ENCODE measurements at places on chromosomes 7 and 10.

- DNase-seq, result no peak
Observed at GRCh38 chr10:122779924-122780323, 65.7 kb downstream of the CUZD1 start.

- no peak for DNase-seq
Observed at GRCh38 chr10:24616536-24616935, 107.2 kb downstream of the ARHGAP21 start.

DNA sequence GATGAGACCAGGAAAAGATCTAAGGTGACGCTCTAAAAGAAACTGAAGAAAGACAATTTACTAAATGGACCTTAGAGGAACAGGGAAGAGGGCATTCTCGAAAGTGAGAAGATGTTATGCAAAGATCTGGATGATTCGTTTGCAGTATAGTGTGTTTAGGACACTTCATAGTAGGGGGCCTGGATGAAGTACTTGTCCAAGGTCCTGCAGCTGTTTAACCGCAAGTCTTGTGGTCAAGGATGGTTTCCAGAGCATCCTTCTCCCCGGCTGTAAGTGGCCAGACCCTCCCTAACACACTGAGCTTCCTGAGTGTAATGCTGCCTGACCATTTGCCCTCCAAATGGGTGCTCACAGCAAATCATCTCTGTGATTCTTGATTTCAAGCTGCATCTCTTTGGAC is 101.6 kb downstream of the XPNPEP1 start:
- no peak for DNase-seq

- DNase-seq, result no peak
Observed at GRCh38 chr7:132138817-132139216, 437.5 kb downstream of the PLXNA4 start.

DNA sequence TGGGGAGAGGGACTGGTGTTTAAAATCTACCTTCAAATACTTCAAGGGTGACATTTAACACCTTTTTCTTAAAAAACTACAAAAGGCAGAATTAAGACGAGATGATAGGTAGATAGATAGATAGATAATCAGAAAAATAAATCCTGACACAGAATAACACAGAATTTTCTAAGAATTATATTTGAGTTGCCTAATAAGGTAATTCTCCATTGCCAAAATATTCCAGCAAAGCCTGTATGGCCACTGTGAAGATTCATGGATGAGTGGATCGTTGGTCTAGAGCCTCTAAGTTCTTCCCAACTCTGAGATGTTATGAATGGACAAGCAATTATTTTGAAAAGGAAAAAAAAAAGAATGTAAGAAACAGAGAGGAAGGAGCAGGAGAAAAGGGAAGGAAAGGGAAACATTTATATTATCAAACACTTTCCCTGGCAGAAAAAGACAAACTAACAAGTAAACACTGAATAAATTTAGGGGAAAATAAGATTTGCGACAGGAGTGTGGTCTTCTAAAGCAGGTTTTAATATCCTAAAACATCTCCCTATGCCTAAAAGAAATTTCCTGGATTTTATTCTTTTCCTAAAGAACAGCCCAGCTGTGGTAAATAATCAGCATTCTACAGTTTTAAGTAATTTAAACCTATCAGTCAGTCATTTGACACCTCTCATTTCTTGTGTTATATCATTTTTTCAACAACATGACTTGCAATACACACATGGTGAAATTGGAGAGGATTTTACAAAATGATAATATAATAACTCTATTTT is 7.5 kb upstream of the CAV2 start:
- DNase-seq, result no peak

- DNase-seq, result no peak
Observed at GRCh38 chr7:33186192-33186591, 56.8 kb downstream of the BBS9 start.

GRCh38 chr7:8200717-8201116 is 61.2 kb downstream of the ICA1 start:
- DNase-seq, result no peak

DNA sequence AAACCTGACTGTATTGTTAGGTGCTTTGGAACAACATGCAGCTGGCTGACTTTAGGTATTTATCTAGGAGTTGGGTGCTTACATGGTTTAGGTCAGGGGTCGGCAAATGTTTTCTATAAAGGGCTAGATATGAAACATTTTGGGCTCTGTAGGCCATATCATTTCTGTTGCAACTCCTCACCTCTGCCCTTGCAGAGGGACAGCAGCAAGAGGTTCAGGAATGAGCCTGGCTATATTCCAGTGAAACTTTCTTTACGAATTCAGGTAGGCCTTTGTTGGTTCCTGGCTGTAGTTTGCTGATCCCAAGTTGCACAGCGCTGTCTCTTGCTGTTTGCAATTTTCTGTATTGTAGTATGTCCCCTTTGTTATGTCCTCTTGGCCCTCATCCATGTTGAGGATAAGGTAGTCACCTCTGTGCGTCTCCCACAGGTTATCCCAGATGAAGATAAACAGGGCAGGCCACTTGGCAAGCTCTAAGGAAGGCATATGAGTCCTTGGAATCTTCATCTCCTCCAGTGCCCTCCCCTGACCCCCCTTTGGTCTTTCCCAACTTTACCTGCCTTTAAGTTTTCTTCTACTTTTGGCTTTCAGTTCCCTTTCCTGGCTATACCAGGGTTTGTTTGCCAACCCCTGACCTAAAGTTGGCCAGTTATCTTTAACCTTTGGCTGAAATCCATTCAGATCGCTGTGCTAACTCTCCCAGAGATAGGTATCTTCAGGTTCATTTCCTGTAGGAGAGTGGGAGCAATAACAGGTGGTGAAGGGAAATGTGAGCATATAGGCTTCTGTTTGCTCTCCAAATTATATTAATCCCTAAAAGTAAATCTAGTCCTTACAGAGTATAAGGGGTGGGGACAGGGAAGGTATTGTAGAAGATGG is 36.1 kb downstream of the SGPL1 start:
- no peak for DNase-seq

- DNase-seq, result no peak
Observed at GRCh38 chr10:127971963-127972615, 65.2 kb downstream of the PTPRE start.

- no peak for DNase-seq
Observed at GRCh38 chr7:76337147-76337546, 21.6 kb downstream of the YWHAG start.

DNA sequence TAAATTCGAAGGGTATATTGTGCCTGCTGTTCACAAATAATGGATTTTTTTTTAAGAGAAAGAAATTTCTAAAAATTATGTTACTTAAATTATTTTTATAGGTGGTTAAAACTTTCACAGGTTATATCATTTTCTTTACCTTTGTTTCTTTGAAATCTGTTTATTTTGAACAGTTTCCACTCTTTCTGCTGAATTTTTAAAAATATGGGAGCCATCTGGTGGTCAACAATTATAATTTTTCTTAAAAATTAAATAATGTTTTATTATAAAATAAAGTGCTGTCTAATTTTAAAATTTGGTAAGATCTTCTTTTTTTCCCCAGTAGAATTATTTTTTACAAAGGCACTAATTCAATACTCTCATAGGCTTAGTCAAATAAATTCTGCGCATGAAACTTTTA is 263.9 kb downstream of the ETV1 start:
- DNase-seq, result no peak

DNA sequence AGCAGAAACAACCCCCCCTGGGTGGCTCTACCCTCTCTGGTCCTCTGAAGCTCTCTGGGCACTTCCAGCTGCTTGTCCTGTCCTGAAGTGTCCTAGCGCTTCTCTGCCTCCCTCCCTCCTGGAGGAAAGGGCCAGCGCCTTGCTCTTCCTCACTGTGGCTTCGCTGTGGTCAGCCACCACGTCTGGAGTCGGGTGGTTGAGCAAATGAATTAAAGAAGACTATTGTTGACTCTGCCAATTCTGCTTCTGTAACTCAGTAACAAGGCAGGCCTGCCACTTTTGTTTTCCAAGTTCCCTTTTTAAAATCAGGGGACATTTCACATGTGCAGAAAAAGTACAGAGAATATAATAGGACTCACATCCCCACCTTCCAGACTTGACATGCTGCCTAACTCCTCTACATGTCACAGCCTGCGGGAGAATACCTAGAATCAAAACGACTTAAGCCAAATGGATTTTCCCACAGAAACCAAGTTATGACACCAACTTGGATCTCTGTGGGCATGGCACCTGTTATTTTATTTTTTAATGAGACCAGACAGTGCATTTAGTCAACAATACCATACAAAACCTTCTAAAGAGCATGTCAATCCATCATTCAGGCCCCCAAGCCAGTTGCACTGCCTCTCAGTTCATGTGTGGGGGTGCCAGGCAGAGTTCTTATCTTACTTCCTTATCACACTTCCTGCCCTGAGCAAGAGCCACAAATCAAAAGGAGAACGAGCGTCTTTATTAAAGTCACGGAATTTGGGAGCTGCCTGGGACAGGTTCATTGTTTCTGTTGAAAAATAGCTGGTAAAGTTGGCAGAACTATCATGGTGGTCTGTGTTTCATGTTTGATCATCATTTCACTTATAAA is 6.8 kb downstream of the FFAR4 start:
- no peak for DNase-seq

DNA sequence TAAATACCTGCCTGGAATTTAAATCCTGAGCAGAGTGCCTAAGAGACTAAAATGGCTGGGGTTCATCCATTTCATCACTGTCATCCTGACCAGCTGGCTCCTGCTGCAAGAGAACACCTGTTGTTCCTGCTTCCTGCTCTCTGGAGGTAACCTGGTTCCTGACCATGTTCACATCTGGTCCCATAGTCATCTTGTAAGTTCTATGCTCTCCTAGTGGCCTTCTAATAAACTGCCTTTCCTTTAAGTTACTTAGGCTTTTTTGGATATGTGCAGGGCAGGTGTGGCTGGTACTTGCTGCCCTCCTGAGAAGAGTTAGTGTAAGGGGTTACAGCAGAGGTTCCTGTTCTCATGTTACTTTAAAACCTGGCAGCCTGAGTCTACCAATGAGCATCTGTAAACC is 80.0 kb downstream of the NRCAM start:
- DNase-seq, result no peak

- DNase-seq, result no peak
Observed at GRCh38 chr10:29970576-29970975, 88.8 kb downstream of the JCAD start.
